Fibroblast of lung (primary cell): ENCODE measurements at places on chromosomes 11 and 22.

DNA sequence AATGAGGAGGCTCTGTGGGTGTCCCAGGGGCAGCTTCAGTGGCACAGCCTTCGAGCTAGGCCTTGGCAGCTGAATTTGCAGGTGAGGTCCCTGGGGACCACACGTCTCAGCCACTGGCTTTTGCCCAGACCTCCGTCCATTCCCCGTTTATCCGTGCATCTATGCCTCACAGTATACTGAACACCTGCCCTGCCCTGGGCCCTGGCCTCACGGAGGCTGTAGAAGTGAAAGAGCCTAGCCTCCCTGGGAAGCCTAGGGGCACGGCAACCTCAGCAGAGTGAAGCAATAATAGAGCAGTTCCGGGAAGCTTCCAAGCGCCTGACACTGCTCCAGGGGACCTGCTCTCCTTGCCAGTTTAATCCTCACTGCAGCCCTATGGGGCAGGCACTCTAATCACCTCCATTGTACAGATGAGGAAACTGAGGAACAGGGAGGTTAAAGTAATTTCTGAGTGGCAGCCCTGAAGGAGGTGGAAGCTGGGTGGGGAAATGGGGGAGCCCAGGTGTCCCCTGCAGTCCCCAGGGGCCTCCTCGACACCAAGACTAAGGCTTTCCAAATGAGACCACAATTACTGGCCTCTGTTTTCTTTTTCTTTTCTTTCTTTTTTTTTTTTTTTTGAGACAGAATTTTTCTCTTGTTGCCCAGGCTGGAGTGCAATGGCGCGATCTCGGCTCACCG, 2.7 kb upstream of the NFAM1 start:
- DNase-seq = no peak

DNA sequence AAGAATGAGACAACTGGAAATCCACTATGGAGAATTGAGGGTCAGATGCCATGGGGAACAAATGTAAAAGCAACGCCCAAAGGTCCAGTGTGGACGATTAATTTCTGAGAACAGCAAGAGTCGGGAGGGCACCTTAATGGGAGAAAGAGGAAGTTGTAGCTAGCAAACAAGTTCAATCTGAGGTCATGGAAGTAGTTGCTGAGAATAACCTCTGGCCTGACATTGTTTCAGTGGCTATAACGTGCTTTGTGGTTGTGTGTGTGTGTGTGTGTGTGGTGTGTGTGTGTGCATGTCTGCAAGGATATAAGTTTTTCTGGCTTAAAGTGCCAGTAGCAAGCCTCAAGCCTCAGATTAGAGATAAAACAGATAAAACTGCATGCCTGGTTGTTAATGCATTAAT, 1630.1 kb upstream of the TENM4 start:
- DNase-seq = no peak

- DNase-seq = peak; percentile 48
These were observed 7.8 kb upstream of the TMEM216 start for GRCh38 chr11:61384271-61385242.

GRCh38 chr11:120316880-120317688, 8.0 kb upstream of the TLCD5 start:
- no peak for DNase-seq

- peak; percentile 22 for DNase-seq
These were observed 12.8 kb downstream of the MACROD1 start for GRCh38 chr11:64152841-64153691.

DNA sequence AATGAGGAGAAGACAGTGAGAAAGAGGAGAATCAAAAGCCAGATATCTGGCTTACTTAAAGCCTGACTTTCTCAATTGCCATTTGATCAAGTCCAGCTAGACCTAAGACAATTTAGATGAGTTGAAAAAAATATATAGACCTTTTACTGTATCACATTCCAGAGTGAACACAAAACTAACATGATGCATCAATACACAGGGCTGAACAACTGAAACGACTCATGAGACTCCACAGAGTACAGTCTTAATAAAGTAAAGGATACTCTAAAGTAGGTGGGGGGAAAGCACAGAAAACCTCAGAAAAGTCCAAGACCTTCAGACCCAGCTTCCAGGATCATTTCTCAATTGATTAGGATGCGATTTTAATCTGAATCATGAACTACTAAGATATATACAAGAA, 95.3 kb upstream of the OR9G4 start:
- no peak for DNase-seq

- DNase-seq = no peak
These were observed 122.9 kb downstream of the MAML2 start for GRCh38 chr11:96219981-96220623.

DNA sequence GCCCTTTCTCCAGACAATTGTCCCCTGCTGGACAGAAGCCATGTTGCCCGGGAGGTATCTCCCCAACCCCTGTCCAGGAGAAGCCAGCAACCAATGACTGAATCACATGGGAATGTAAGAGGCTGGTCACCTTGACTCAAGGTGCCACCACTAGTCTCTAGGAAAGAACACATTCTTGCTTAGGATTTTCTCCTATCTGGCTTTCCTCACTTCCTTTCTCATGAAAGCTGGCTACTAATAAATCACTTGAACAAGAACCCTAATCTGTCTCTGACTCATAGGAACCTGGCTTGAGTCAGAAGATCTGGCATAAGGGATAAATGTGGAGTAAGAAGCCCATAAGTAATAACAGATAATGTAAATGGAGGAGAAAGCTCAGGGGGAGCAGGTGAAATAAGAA, 101.4 kb upstream of the C11orf87 start:
- no peak for DNase-seq

DNA sequence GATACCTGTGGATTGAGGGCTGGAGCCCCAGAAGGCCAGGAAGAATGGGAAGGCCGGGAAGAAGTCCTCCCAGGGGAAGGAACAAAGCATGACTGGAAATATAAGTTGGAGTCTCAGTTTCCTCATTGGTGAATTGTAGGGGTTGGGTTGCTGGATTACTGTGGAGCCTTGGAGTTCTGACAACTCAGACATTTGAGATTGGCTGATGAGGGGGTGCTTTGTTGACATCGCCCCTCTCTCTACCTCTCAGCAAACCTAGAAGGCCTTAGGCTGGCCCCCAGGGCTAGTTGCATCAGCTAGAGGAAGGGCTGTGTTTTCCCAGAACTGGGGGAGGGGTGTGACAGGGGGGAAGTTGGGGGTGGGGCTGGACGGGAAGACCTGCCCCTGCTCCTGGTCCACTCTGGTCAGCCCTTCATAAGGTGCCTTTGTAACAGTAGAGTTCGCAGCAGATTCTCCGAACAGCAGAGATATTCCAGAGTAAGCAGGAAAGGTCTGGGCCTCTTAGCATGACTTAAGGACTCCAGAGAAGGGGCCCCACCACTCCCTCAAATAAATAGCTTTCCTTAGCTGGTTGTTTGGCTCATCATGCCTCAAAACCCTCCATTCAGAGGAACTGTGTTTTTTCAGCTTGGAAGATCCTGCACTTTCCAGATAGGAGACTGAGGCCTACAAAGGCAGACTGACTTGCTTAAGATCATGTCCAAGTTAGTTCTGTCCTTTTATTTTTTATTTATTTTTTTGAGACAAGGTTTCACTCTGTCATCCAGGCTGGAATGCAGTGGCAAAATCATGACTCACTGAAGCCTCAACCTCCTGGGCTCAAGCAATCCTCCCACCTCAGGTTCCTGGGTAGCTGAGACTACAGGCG, 12.5 kb upstream of the THRSP start:
- DNase-seq = peak; percentile 78

GRCh38 chr11:99881610-99882009, 805.5 kb upstream of the ARHGAP42 start:
- no peak for DNase-seq

DNA sequence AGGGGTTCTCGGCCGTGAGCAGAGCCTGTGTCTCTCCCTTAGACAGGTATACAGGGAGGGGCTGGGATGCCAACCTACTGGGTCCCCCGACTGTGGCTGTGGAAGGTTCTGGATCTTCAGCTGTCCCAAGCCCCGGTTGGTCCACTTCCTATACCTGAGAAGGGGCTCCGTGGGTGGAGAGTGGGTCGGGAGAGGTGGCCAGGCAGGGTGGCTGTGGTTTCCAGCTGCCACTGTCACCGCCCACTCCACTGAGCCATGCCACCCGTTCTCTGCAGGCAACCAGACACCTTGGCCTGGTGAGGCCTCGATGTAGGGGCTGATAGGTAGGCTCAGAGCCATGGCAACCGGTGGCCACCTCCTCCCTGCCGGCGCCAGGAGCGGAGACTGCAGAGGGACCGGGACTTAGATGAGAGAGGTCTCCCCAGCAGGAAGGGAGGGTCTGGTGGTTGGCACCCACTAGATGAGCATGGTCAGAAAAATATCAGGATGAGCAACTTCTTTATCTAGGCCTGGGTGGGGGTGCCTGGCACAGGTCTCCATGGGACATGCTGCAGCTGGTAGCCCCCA, 53.8 kb downstream of the TRIOBP start:
- DNase-seq = no peak

- DNase-seq = peak; percentile 58
These were observed 3.5 kb downstream of the RHOD start for GRCh38 chr11:67060111-67060522.

DNA sequence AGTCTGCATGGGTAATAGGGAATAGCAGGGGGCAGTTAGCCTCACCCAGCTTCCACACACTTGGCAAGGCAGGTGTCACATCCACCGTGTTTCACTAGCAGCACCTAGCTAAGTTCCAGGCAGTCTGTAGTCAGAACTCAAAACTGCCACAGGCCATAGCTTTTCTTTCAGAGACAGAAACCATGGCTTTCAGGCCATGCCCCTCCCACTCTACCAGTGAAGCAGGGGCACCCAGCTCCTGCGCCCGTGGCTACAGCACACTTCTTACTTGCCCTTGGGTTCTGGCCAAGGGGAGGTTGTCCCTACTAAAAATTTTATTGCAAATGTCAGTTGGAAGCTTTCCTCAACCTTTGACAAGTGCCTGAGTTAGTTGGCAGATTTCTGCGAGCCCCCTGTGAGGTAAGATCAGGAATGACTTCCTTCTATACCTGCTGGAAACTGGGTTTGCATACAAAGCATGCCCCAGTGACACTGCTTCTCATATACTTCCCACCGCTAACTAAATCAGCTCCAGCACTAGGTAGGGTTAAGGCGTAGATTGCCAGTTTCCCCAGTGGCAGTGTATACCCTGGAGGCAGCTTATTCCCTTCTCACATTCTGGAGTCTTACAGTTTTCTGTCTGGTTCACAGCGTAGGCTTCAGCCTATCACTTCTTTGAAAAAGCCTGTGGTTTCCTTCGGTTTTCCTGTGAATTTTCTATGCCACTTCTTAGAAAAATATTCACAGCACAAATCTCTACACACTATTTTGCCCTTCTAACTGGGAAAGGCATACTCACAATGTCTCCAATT, 139.0 kb upstream of the LUZP2 start:
- DNase-seq = no peak

DNA sequence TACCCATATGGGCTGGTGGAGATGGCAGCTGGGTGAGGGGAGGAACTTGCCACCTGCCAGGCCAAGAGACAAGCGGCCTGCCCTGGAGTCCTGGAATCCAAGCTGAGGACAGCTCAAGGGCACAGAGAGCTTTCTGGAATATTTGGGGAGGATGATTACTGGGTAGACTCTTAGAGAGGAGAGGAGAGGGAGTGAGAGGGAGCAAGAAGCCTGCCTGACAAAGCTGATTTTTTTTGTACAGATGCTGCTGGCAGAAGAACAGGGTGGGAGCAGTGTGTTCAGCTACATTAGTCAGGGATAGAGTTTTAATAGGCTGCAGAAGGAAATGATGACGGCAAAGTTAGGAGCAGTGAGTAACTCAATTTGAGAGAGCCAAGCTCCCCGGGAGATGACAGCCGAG, 299.3 kb downstream of the NXPE2 start:
- DNase-seq = no peak

DNA sequence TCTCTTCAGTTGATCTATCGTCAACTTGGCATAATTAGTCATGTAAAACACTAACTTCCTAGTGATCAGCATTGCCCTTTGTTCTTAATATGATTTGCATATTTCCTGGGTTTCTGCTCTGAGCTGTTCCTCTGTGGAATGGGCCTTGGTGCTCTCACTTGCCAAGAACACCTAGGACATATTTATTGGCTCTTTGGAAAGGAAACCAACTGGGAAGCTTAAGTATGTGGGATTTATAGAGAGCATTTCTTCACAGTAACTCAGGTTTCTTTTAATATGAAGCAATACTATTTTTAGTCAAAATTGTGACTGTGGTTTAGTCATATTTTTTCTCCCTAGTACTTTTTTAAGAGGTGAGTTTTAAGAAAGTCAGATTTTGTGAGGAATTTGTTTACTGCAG, 28.8 kb downstream of the FAT3 start:
- peak; percentile 20 for DNase-seq

DNA sequence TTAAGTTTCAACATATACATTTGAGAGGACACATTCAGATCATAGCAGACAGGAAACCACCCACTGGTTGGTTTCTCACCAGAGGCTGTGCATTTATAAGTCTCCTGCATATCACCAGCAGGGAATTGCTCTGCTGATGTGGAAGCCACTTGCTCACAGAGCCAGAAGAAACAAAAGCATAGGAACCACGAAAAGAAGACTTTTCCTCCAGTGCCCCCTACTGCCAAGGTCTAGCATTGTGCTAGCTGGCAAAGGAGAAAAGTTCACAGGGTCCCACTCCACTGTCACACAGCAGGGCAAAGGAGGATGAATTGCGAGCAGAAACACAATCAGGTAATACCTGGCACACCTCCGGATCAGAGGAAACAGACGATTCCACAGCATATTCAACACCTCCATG, 28.9 kb upstream of the ISX start:
- no peak for DNase-seq

DNA sequence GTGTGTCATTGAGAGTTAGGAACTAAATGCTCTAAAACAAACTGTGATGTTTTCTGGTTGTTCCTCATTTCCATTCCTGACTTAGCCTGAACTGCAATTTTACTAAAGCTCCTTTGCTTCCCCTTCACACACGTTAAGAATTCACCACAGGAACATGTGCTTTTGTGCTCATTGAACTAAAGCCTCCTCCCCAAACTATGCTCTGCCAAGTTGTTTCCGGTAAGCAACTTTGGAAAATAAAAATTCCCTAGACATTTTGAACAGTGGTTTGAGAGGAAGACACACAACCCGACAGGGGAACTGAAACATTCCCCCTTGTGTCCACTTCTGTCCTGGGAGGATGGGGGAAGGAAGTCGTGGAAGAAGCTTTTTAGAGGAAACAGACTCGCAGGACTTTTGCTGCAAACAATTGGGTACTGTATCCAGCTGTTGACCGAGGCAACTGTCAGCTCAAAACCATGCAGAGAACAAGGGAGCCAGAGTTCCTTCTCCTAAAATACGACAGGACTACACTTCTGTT, 66.9 kb downstream of the GAB2 start:
- DNase-seq = peak; percentile 64

- DNase-seq = peak; percentile 86
These were observed 12.6 kb upstream of the MAPK8IP1 start for GRCh38 chr11:45872651-45873356.
